ENCODE measurements at places on chromosomes 1 and 21.

- no peak for DNase-seq
Observed at GRCh38 chr1:156795374-156795733, 21.3 kb downstream of the SH2D2A start.

DNA sequence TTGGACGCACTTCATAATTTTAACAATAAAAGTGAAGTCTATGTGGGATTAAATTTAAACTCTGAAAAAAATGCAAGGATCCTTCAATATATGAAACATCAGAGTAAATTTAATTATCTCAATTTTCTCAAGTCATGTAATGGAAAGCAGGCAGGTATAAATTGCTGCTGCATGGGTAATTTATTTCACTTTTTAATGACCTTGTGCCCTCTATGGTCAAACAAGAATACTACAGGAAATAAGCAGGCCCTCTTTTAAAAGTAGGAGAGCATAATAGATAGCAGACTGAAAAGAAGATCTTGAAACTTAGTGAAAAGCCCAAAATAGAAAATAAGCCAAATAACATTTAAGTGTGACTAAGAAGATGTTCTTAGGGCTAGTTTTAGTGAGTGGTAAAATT is 22.9 kb downstream of the BCAS2 start:
- DNase-seq: no peak

DNA sequence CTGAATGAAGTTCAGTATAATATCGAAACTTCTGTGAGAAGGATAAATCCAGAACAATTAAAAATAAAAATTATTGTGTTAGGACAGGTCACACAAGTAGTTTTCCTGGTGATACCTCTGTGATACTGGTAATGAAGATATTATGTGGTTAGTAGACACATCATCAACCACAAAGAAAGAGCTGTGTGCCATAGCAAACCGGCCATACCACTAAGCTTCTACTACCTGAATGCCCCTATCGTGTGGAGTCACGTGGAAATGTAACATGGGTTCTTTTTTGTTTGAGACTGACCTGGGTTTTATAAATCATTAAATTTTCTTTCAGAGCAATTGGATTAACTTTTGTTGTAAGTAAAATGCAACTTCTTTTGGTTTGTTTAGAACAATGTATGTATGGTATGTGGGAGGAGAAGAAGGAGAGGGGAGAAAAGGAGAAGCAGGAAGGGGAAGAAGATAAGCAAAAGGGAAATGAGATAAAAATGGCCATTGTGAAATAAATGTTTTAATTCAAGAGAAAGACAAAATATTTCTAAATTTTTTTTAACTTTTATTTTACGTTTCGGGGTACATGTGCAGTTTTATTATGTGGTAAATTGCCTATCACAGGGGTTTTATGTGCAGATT is 58.2 kb upstream of the LRRC8B start:
- DNase-seq: no peak

- no peak for DNase-seq
Observed at GRCh38 chr1:226126824-226127569, 59.5 kb downstream of the ACBD3 start.

DNA sequence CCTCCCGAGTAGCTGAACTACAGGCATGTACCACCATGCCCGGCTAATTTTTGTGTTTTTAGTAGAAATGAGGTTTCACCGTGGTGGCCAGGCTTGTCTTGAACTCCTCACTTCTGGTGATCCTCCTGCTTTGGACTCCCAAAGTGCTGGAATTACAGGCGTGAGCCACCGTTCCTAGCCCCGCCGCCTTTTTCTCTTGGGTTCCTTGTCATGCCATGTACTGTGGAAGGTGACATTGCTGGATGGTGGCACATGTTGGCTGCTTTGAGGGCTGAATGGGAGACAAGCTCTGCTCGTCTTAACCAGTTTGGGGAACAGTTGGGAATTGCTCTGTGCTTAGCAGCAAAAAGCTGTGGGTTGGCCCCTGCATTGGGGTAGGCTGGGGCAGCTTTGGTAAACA is 22.7 kb downstream of the ACTL8 start:
- DNase-seq: no peak

DNA sequence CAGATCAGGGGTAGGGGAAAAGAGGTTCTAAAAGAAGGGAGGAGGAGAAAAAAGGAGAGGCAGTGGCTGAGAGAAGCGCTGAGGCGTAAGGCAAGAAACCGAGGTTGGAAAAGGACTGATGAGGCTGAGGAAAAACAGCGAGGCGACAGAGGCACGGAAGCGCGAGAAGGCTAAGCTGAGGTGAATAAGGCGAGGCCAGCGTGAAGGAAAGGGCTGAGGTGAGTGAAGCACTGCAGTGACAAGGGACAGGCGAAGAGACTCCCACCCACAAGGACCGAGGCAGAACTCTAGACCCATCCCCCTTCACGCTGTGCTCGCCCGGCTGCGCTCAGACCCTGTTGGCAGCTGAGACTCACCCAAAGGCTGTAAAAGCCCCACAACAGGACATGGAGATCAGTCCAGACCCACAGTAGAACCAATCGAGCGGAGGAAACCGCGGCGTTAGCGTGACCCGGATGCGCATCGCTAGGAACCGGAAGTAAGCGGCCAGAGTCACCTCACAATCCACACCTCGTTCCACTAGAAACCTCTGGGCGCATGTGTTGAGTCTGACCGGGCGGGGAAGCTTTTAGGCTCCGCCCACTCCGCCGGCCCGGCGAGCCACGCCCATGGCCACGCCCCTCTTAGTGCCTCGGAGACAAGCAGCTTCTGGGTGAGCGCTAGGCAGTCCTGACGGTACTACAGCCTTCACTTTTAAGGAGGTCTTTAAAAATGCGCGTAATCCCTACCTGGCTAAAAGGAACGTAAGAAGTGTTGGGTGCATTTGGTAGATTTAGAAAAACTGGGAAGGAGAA is at the start of gene EYA3:
Gene EYA3, minus strand, starts transcription at position 443 of the 794 bp plus-strand sequence. CDS start 30,584 bp downstream, outside the sequence.
- peak; percentile 93 for DNase-seq

GRCh38 chr1:188825471-188825870 is 1652.2 kb downstream of the BRINP3 start:
- no peak for DNase-seq

DNA sequence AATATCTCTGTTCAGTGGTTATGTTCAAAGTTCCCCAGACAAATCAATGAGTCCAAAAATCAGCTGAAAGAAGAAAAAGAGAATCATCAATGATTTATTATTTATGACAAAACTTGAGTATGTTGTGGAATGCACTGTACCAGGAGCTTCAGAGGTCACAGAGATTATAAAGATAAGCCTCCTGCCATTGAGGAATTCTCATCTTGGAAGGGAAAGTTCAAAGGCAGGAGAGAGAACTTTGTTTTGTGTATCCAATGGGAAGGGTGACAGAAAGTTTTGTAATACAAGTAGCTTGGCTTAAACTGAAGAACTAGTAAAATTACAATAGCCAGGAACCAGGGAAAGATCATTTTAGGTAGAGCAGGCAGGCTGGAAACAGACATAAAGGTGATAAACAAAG is 367.7 kb downstream of the VAV3 start:
- no peak for DNase-seq

- no peak for DNase-seq
Observed at GRCh38 chr21:42381347-42381984, 14.4 kb downstream of the TMPRSS3 start.

DNA sequence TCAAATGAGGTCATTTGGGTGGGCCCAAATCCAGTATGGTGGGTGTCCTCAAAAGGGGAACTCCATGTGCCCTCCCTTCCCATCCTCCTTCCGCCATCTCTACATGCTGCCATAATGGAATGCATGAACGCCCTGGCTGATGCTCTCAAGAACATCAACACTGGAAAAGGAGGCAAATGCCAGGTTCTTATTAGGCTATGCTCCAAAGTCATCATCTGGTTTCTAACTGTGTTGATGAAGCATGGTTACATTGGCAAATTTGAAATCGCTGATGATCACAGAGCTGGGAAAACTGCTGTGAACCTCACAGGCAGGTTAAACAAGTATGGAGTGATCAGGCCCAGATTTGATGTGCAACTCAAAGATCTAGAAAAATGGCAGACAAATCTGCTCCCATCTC is 16.6 kb upstream of the TRIM45 start:
- DNase-seq: no peak

DNA sequence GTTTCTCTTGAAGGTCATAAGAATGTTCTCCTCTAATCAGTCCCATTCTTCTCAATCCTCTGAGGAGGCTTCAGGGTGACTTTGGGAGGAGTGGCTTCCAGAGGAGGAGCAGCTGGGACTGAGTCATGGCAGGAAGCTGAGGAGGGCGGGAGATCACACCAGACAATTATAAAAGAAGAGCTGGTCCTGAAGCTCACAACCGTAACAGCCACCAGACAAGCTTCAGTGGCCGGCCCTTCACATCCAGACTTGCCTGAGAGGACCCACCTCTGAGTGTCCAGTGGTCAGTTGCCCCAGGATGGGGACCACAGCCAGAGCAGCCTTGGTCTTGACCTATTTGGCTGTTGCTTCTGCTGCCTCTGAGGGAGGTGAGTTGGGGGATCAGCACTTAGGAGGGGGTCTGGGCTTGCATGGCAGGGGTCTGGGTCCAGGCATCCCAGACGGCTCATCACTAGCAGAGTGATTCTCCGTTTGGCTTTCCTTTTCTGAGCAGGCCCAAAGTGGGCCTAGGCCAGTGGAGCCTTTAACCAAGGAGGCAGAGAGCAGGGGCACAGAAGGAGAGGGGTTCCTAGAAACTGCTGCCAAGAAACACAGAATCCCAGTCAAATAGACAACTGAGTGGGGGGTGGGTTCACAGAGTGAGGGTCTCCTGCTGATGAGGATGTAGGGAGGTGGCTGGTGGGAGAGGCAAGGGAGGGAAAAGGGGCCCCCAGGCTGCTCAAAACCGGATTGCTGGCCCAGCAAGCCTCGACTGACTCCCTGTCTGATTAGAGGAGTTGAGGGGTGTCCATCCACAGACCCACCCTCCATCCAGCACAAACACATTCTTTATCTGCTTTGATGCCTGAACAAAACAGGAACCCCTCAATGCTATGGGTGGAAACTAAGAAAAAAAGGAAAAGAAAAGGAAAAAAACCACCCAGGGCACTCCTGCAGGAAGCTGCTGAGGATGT is at the start of gene ECM1:
Gene ECM1, plus strand, starts transcription at position 198 of the 953 bp plus-strand sequence. Its CDS starts 101 bp downstream, at position 299.
- peak; percentile 39 for DNase-seq

GRCh38 chr21:24171736-24172135 is 1435.5 kb downstream of the MRPL39 start:
- DNase-seq: no peak

- DNase-seq: no peak
Observed at GRCh38 chr1:228280106-228280901, 72.5 kb downstream of the OBSCN start.

- no peak for DNase-seq
Observed at GRCh38 chr1:100217834-100218233, 31.8 kb downstream of the DBT start.

DNA sequence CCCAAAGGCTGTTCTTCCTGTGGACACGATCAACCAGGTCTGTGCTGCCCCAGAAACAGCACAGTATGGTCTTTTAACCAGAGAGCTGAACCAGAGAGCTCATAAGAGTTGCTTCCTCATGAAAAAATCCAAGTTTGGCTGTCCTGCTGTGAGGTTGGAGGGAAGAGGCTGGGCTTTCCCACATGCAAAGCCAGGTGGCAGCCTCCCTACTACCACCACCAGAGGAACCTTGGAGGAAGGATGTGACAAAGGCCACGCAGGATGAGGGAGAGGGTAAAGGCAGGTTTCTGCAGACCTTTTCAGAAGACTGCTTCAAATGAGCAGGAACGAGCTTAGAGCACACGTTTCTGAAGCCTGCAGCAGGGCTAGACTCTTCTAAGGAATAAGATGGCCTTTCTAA is 27.1 kb downstream of the FAM78B start:
- no peak for DNase-seq

- DNase-seq: no peak
Observed at GRCh38 chr1:91397605-91398004, 7.0 kb downstream of the HFM1 start.

DNA sequence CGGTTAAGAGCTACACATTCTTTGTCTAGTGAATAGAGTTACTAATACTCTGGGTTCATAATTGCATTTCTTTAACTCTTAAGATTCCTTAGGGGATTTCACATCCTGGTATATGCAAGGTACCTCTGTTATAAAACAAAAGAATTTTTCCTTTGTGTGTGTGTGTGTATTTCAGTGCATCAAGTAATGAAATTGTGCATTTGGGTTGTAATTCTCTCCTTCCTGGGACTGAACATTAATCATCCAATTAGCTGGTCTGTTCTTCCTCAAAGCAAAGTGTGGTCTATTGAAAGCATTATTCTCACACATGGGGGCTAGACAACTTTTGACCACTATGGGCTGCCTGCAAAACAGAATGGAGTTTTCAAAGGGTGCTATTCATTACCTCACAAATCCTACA is 74.0 kb downstream of the ZC3H11B start:
- DNase-seq: no peak

Measured in kidney epithelial cell (primary cell).